ENCODE measurements at places on chromosomes 4 and X.

DNA sequence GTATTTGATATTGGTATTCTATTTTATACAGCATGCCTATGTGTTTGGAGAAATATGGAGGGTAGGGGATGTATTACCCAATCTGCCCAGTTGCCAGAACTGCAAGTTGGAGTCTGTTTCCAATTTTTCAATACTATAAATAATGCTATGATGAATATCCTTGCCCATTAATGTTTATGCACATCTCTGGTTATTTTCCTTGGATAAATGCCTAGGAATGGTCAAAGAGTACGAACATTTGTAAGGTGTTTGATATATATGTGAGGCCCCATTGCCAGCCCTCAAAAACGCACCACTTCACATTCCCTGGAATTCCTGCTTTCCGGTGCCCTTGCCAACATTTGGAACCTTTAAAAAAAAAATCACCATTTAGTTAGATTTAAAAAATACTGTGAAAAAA lies 34.3 kb downstream of the CLDN34 start:
- DNase-seq, result no peak

DNA sequence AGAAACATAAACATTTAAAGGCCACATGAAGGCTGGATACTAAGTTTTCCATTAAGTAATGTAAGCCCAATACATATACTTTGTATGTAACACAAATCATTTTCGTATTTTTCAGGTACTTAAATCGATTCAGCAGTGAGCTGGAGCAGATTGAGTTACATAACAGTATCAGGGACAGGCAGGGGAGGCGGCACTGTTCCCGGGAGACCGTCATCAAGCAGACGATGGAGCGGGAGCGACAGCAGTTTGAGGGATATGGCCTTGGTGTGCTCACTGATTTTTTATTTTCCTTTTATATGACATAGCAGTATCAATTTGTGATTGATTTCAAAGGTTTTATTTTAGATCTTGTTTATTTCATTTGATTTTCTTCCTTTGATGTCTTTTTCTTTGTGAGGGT lies 20.7 kb downstream of the TMA16 start:
- DNase-seq, result no peak

GRCh38 chr4:79015411-79015810 lies 76.2 kb upstream of the PAQR3 start:
- no peak for DNase-seq

DNA sequence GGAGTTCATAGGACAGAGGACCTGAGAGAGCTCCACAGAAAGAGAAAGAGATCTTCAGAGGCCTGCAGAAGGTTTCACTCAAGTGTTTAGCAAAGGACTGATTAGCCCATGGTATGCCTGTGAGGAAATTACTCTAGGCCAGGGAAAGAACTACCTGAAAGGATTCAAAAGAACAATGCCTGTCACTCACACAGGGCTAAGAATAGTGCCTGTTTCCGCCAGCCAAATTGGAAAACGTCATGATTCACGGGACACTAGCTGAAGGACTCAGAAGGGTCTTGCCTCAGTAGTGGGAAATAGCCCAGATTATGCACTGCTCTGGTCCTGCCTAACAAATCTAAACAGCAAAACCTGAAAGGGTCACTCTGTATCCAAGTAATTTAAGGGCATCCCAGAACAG lies 21.1 kb downstream of the SYTL4 start:
- no peak for DNase-seq

DNA sequence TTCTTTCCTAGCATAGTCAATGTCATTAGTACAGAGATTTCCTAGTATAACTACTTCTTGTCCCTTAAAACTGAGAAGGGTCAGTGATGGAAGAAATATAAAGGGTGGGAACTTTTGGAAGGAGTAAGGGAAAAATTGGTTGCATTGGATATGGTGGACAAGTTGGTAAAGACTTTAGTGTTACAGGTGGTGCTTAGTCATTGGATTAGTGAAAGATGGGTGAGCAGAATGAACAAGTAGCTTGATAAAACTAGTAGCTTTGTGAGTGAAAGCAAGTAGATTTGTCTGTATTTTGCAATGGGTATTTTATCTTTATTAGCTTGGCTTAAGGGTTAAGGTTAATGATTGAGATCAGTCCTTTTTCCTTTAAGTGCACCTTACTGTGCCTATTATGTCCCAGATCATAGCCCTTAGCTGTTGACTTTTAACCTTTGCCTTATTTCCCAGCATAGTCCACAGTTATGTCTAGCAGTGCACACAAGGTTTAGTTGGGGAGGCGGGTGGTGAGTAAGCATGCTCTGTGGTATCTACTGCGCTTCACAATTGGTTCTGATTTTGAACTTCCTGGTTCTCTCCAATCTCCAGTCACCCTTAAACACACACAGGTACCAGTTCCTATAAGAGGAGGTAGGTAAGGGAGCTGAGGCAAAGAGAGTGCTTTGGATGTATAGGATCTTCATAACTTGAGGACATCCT lies 9.5 kb downstream of the WDR44 start:
- no peak for DNase-seq

GRCh38 chrX:154542723-154543424 lies 3.8 kb downstream of the G6PD start:
- DNase-seq, result no peak

DNA sequence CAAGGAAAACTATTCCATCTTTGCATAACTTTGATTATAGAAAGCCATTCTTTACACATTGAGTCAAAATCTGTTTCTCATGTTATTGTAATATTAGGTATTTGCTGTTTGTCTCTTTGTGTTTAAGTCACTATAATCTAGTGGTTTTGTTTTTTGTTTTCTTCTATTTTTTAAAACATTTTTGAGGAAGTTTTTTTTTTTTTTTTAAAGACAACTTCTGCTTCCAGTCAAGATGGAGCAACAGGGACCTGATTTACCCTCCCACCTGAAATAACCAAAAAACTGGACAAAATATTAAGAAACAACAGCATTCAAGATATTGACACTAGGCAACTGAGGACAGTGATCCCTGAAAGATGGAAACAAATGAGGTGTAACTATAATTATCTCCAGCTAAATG lies 18.4 kb upstream of the NSUN7 start:
- no peak for DNase-seq

- DNase-seq, result no peak
These were observed 487 bp downstream of the HMGB2 start for GRCh38 chr4:173333658-173334084.

- DNase-seq, result no peak
These were observed 618 bp upstream of the XK start for GRCh38 chrX:37684973-37685372.

All from activated CD4-positive, alpha-beta T cell treated with anti-CD3 and anti-CD28 coated beads, Interleukin-2, amount 50 U/mL, for 24 hours (primary cell).